Lung (tissue), 17 donors: ENCODE measurements at places on chromosomes 13 and 19. TPM values are rescaled to one million over a fixed set of nuclear protein-coding genes. Genes with fewer than 3 reads are reported as not detected.

DNA sequence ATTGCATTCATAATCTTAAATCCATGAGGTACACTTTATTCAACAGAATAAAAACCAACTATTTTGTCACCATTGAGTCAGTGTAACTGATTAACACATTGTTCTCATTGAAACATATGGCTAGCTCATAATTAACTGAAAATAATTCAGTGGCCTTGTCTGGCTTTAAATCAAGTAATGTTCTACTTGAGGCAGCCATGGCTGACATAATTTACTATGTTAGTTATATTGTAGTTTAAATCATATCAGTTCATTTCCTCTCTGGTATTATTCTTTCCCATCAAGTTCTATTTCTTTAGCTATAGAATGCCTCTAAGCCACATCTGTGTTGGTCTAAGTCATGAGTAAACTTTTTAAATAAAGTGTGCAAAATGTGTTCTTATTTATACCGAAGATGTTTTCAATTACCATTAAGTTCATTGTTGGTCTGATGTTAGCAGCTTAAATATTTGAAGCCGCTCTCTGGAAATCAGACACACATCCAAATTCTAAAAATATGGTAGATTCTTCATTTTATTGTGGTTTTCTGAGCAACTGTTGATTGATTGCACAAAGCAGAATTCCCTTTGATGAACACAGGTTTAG lies 393.7 kb downstream of the GPC6 start:
- DNase-seq, result no peak

DNA sequence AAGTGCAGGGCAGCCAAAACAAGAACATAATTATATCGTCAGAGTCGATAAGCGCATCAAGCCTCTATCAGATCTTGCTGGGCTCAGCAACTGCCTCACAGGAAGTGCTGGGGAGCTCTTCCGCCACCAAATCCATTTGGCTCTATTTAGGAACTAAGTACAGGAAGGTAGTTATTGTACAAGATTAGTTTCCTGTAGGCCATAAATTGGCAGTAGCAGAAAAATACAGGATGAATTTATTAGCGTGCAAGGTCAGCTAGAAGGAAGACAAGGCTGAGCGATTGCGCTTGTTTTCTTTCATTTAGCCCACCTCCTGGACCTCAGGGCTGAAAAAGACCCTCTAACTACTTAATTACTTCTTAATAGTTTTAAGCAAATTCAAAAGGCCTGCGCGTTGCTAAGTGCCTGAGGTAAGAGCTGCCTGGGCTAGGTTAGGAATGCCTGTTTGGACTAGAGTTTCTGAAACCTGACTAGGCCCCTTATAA lies 118.5 kb downstream of the IRS2 start:
- no peak for DNase-seq

GRCh38 chr19:3855320-3855719 lies 13.5 kb downstream of the ZFR2 start:
- no peak for DNase-seq

DNA sequence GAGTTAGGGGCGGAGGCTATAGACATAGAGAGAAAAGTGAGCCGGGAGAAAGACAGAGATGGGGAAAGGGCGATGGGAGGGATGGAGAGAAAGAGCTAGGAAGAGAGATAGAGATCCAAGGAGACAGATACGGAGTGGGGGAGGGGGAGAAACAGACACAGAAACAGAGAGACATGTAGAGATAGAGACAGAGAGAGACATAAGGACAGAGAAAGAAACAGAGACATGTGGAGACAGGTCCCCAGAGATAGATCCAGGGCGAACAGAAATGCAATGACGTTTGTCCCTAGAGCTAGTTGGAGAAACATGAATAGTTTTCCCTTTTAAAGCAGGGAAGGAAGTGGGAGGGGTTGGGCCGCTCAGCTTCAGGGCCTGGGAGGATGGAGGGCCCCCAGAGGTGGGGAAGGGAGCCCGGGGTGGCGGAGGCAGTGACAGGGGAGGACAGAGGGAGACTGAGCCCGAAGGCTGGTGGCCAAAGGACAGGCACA lies 4.6 kb downstream of the PPP1R14A start:
- no peak for DNase-seq

Gene PLPPR3
- total RNA-seq, result 8.1 TPM
